Left ventricle myocardium superior (tissue), 1 donor: ENCODE measurements at places on chromosomes 4 and X. TPM values are rescaled to one million over a fixed set of nuclear protein-coding genes. Genes with fewer than 3 reads are reported as not detected.

F8A1 gene
- total RNA-seq, result 30.6 TPM

CPLX1 gene
- 4.4 TPM for total RNA-seq

DCAF4L1 gene
- 0.32 TPM for total RNA-seq

- DNase-seq, result no peak
These were observed 81.5 kb downstream of the PPP3CA start for GRCh38 chr4:101265816-101266172.

- DNase-seq, result no peak
These were observed 3.7 kb upstream of the SRP72 start for GRCh38 chr4:56463711-56464110.

- DNase-seq, result no peak
These were observed 48.9 kb upstream of the TMSB15B start for GRCh38 chrX:103913356-103914020.

- DNase-seq, result no peak
These were observed 6.0 kb downstream of the GNPDA2 start for GRCh38 chr4:44720371-44720770.

DNA sequence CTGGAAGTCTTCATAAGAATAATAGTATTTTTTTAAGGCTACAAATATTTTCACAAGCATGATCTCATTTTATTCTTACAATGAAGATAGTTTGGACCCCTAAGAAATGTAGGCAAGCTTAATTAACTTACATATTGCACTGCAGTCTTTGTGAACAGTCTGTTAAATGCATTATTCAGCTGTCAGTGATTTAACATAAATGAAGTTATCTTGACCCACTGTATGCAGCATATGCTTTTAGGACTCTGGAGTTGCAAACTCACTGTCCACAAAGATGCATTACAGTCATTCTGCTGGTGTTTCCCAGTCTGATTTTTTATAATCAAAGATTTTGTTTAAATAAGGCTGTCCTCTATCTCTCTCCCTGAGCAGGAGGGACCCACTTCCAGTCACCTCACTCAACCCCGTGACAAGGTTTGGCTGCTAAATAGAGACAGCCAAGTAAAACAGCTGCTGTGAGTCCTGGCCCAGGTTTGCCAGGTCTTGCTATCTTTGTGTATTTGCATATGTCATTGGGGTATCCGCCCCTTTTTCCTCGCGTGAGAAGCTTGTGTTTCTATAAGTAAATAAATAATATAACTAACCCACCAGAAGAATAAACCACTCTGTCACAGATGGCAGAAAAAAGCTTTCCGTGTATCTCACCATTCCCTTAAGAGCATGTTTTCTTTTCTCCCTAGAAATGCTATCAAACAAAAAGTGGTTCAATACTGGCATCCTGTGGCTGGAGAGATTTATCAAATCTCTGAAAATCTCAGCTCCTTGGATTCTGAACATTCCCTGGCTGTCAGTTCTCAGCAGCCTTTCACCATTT lies 67.0 kb downstream of the SLC7A11 start:
- DNase-seq, result peak; percentile 31

- no peak for DNase-seq
These were observed 94.7 kb downstream of the SMIM20 start for GRCh38 chr4:26008737-26009136.
